ENCODE measurements at places on chromosomes 6 and 20. TPM values are rescaled to one million over a fixed set of nuclear protein-coding genes. Genes with fewer than 3 reads are reported as not detected.

The EDN1 gene
- total RNA-seq: 3.3 TPM

DNA sequence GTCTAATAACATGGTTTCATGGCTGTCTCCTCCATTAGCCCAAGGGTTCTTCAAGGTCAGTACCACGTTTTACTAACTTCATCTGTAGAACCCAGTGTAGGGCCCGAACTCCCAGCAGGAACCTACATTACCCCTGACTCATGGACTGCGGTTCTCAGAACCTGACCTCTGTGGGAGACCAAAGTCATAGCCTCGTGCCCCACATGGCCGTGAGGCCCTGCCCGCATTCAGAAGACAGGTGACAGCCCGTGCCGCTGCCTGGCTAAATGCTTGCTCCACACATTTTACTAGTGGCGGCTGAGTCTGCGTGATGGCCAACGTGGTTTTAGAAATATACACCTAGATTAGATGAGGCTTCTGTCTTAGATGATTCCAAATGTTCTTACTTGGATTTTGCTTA is 94.9 kb downstream of the CDH4 start:
- no peak for DNase-seq

The TSPO2 gene
- not detected for total RNA-seq

DNA sequence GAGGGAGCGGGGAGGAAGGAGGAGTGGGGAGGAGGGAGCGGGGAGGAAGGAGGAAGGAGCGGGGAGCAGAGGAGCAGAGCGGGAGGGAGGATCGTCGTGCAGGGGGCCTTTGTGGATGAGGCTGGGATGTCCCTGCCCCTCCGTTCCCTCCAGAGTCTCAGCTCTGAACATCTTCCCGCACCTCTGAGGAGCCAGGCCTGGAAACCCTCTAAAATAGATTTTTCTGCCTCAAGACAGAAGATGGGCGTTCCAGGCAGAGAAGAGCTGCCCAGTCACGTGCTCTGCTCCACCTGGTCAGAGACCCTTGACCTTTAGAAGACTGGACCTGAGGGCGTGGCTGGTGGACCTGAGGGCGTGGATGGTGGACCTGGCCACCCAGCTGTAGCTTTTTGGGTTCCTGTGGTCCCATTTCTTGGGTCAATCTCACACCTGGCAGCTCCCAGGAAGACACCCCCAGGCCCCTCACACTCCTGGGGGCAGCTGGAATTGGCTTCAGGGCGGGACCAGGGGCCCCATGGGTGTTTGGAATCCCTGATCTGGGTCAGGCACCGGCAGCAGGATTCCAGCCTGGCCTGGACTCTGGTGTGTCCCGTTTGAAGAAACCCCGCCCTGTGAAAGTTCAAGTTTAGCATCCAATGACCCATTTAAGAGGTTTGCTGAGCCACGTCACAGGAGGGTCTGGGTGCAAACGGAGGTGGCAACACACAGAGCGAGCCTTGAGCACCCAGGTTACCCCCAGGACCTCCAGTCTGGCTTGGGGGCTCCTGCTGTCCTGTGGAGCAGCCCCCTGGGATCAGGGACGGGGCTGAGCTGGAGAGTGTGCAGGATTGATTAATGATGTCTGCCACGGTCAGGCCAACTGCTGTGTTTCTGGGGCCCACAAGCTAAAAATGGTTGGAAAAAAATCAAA is 96.9 kb upstream of the BHLHE23 start:
- no peak for DNase-seq

DNA sequence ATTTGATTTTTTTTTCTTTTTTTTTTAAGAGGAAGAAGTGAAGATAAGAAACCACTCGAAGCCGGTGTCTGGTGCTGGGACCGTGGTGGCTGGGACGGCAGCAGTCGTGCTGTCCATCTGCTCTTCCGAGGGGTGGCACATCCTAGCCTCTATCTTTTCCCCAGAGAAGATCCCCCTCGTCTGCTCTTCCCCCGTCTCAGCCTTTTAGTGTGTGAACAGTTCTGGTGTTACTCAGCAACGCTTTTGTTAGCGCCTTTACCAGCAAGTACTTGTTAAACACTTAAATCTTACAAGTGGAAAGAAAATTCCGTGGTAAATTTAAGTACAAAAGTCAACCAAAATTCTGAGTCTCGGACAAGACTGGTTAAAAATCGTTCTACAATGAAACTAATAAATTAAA is 90.1 kb downstream of the RSPH3 start:
- no peak for DNase-seq
